Left colon (tissue), 2 donors: ENCODE measurements at places on chromosomes 16 and 17.

- DNase-seq: no peak
Measured at GRCh38 chr17:82681547-82681946, 17.0 kb downstream of the RAB40B start.

DNA sequence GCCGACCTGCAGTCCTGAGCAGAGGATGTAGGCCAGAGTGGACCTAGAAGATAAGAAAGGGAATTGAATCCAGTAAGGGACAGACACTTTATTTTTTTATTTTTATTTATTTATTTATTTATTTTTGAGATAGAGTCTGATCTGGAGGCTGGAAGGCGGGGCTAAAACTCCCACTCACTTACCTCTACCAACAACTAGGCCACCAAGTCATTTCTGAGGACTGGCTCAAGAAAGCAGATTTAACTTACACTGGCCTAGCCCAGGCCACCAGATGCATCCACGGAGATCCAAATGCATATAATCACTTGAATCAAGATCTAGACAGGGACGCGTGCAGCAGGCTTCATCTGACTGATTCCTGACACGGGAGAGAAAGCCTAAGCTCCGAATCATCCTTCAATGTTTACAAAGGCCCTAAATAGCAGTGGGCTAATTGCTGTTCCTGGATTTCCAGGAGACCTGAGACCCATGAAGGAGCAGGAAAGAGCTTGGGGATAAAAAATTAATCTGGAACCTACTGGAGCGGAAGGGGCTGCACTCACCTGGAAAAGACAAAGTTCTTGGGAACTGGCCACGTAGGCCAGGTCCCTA is 1.1 kb upstream of the ALOX12 start:
- no peak for DNase-seq

GRCh38 chr17:10125531-10126275 is 72.7 kb downstream of the GAS7 start:
- no peak for DNase-seq

DNA sequence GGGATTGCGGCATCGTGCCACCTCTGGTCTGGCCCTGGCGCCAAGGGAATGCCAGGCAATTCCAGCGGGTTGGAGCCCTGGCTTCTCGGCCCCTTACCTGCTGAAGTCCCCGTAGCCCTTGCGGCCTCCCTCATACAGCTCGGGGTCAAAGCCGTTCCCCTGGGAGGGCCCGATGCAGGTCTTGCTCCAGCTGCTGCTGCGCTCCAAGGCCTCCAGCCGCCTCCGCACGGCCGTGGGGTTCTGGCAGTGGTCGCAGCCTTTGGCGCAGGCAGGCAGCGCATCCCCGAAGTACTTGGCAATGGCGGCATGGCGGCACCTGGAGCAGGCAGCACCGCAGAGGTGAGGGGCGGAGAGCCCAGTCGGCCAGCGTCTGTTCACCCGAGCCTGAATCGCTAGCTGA is 1.9 kb upstream of the SMIM5 start:
- no peak for DNase-seq

DNA sequence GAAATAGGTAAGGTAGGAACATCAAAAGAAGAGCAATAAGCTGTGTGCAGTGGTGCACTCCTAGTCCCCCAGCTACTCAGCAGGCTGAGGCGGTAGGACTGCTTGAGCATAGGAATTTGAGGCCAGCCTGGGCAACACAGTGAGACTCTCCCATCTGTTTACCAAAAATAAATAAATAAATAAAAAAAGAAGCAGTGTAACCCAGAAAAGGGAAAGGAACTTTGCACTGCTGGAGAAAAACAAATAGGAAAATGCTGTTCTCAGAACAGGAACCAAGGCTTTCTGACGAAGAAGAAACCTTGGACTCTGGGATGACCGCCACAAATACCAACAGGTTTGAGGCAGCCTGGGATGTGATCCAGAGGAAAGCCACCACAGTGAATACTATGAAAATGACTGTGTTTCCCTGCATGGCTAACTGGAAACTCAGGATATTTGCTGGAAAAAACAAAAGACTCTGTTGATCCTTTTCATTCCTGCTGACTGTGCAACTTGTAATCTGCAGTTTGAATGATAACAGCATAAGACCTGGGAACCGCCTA is 41.2 kb downstream of the TTC19 start:
- no peak for DNase-seq

DNA sequence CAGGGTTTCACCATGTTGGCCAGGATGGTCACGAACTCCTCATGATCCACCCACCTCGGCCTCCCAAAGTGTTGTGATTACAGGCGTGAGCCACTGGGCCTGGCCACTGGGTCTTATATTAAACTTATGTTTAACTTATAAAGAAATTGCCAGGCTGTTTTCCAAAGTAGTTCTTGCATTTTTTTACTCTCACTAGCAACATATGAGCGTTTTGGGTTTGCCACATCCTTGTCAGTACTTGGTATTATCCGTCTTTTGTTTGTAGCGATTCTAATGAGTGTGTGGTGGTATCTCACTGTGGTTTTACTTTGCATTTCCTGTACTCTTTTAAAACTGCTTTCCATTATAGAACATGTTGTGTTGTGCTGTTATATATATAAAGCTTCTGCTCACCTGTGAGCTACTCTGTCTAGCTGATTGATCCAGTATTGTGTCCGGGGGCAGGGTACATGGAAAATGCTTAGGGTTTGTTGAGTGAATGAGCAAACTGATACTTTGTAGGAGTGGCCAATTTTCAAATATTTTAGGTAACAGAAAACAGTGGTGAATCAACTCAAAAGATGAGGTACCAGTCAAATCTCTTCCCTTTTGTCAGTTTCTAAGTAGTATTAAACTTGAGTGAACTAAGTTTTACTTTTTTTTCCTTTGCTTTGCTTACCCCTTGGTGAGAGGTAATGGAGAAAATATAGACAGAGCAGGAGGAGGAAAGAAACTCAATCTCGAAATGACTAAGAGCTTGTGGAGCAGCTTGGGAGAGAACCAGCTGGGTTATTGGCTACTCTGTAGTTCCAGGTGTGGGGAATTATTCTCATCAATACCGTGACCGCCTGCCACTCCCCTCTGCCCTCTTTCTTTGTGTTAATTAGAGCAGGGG is 75.8 kb downstream of the PITPNC1 start:
- DNase-seq: no peak

GRCh38 chr16:12461201-12461600 is 342.5 kb downstream of the CPPED1 start:
- no peak for DNase-seq

DNA sequence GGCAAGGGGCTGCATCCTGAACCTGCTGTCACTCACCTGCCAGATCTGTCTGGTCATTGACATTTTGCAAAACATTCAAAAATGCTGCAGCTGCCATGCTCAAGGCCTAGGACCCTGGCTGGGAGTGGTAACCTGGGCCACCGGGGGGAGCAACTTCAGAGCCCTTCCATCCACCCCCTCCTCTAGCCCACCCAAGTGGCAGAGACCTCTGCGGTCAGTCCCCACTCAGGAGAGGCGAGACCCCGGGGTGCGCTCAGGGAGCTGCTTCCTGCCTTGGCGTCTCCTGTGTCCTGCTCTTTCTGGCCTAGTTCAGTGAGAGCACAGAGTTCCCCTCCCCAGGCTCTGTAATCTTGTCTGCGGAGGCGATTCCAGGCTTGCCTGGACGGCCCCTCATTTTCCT is 108.8 kb downstream of the CCDC182 start:
- DNase-seq: no peak

DNA sequence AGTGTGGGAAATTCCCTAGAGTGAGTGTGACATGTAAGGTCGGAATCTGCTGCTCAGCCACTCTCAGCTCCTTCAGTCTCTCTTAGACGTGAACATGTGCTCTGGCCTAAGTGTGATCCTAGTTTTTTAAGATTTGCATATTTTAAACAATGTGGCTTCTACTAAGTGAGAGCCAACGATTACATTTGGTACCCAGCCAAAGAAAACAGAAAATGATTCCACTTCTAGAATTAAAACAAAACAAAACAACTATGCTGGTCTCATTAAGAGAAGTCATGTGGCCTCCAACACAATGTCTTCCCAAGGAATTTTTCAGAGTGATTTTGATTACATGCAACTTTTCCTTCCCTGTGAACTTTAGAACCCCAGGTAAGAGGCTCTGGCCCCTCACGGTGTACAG is 10.1 kb downstream of the TMEM238L start:
- DNase-seq: no peak
